ENCODE measurements at places on chromosomes 6 and 20.

- DNase-seq, result no peak
Observed at GRCh38 chr6:37182736-37183590, 13.0 kb downstream of the PIM1 start.

DNA sequence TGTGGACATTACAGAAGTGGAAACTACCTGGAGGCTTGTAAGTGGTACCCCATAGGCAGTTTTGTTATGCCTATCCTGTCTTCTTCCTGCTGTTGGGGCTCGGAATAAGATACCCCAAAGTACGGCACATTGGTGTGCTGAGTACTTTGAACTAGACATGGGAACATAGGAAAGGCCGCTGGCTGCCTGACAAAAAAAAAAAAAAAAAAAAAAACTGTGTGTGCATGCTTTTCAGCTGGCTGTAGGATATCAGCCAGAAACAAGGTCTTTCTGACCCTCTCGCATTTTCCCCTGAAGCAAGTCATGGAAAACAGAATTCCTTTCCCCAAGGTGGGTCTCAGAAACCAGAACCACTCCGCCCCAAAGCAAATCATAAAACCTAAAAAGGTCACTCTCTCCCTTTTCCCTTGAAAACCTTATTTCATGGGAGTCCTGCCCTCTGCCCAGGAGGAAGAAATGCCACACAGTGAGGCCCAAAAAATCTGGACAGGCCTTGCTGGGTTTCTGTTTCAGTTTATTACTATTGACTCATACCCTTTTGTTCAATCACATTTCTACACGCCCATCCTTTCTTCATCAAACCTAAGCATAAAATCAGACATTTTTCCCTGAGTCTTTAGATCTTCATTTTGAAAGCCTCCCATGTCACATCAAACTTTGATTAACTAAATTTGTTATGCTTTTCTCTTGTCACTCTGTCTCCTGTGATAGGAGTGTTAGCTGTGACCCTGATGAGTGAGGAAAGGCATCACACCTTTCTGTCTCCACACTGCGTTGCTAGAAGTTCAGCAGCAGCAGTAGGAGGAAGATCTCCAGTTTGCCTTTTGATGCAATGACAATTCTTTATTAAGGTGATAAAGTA, 17.2 kb downstream of the SLC2A12 start:
- no peak for DNase-seq

DNA sequence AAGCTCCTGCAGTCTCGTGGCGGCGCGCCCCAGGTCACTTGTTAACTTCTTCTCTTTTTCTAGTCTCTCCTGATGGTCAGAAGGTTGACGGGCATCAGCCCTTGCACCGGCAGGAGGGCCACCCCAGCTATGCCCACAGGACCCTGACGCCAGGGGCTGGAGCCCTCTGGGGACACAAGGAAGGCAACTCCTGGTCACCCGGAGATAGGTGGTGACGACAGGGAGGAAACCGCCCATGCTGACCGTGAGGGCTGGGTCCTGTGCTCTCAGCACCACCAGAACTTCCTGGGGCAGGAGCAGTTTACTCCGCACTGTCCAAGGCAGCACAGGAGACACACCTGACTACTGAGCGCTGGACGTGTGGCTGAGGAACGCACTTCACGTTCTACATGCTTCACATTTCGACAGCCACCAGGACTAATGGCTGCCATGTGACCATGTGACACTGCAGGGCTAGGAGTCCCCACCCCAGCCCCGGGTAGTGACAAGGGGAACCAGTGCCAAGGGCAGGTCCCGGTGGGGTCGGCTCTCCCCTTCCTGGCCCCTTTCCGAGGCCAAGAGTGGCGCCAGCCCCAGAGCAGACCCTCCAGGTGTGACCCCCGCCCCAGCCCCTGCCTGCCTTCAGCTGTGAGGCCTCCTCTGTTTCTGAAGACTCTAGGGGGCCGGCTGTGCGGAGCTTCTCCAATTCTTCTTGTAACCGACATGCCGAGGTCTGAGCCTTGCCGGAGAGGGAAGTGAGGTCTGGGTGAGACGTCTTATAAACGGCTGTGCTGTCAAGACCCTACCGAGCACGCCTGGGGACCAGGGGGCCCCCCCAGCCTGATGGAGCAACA, 45.2 kb downstream of the DSTN start:
- no peak for DNase-seq

- DNase-seq, result no peak
Observed at GRCh38 chr20:38406476-38406875, 28.7 kb downstream of the SNHG17 start.

DNA sequence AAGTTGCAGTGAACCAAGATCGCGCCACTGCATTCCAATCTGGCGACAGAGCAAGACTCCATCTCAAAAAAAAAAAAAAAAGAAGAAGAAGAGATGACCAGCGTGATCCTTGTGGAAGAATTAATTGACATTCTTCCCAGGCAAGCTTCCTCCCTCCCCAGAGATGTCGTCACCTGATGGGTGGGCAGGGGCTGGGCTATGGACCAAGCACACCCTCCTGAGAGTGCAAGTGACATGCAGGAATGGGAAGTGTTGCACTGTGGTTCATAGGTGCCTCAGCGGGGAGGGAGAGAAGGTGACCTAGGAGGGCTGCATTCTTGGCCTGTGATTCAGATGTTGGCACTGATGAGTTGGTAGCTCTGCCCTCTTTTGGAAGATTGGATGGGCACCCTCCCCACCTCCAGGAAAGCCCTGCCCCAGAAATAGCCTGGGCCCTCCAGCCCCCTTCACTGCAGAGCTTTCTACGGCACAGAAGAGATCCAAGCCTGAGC, 37.8 kb downstream of the TAF8 start:
- no peak for DNase-seq

DNA sequence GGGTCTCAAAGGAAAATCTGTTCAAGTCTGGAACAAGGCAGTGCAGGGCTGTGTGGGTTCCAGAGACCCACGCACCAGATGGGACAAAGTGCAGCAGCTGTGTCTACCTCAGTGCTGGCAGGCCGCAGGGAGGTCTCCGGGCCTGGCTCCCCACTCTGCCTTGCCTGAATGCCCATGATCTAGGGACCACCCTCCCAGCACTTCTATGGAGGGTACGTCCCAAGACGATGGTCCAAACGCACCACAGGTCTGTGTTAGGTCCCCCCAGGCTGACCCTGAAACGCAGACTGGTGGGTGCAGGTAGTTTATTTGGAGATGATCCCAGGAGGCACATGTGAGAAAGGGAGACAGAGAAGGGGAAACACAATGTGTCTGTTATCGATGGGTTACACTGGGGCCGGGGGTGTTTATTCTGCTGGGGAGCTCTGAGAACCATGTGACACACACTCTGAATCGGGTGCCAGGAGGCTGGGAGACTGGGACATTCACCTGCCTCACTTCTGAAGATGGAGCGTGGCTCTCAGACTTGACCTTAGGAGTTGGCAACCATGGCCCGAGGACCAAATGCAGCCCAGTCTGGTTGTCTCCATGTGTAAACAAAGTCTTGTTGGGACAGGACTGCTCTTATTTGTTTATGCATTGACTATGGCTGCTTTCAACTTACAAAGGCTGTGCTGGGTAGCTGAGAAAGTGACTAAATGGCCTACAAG, 21.7 kb downstream of the CST9L start:
- DNase-seq, result no peak

GRCh38 chr6:56934876-56935275, 20.0 kb upstream of the BEND6 start:
- DNase-seq, result no peak

GRCh38 chr6:139355777-139356445, 18.5 kb downstream of the CITED2 start:
- DNase-seq, result no peak

- DNase-seq, result no peak
Observed at GRCh38 chr20:35773154-35773751, 1.4 kb downstream of the PHF20 start.

- no peak for DNase-seq
Observed at GRCh38 chr6:48813836-48814235, 649.2 kb downstream of the MMUT start.
